Naive B cell (primary cell): ENCODE measurements at places on chromosomes 6 and 20.

- DNase-seq = peak; percentile 6
Observed at GRCh38 chr6:163354761-163355425, 59.6 kb upstream of the QKI start.

GRCh38 chr6:158972241-158973233 lies 27.5 kb downstream of the RSPH3 start:
- peak; percentile 53 for DNase-seq

DNA sequence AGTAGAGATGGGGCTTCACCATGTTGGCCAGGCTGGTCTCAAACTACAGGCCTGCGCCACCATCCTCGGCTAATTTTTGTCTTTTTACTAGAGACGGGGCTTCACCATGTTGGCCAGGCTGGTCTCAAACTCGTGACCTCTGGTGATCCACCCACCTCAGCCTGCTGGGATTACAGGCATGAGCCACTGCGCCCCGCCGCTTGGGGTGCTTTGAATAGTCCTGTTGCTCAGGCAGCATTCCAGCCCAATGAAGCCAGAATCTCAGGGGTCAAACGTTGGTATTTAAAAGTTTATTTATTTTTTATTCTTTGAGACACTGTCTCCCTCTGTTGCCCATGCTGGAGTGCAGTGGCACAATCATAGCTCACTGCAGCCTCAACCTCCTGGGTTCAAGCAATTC lies 11.3 kb downstream of the MOCS3 start:
- DNase-seq = no peak

GRCh38 chr20:36467076-36467999 lies 74.0 kb upstream of the MYL9 start:
- peak; percentile 25 for DNase-seq

DNA sequence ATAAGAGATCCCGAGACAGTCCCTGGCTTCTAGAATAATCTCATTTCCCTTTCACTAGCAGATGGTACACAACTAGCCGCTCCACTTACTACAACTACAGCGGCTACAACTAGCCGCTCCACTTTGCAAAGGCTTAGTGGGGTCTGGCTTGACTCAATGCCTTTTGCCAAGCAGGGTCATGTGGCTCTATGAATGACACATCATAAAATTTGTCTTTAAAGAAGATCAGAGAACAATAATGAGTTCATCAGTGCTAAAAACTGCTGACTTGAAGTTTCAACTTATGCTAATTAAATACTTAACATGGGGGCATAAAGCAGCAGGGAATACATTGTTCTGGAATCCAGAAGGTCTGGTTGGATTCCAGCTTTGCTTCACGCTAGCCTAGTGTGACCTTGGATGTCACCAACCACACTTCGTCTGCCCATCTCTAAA lies 2.0 kb upstream of the MICAL1 start:
- no peak for DNase-seq

DNA sequence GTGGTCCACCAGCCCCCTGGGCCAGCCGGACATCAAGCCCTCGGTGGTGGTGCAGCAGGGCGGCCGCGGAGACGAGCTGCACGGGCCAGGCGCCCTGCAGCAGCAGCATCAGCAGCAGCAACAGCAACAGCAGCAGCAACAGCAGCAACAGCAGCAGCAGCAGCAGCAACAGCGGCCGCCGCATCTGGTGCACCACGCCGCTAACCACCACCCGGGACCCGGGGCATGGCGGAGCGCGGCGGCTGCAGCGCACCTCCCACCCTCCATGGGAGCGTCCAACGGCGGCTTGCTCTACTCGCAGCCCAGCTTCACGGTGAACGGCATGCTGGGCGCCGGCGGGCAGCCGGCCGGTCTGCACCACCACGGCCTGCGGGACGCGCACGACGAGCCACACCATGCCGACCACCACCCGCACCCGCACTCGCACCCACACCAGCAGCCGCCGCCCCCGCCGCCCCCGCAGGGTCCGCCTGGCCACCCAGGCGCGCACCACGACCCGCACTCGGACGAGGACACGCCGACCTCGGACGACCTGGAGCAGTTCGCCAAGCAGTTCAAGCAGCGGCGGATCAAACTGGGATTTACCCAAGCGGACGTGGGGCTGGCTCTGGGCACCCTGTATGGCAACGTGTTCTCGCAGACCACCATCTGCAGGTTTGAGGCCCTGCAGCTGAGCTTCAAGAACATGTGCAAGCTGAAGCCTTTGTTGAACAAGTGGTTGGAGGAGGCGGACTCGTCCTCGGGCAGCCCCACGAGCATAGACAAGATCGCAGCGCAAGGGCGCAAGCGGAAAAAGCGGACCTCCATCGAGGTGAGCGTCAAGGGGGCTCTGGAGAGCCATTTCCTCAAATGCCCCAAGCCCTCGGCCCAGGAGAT lies 1.0 kb downstream of the POU3F2 start:
- DNase-seq = no peak

- no peak for DNase-seq
Observed at GRCh38 chr20:6083926-6084325, 30.1 kb upstream of the LRRN4 start.

DNA sequence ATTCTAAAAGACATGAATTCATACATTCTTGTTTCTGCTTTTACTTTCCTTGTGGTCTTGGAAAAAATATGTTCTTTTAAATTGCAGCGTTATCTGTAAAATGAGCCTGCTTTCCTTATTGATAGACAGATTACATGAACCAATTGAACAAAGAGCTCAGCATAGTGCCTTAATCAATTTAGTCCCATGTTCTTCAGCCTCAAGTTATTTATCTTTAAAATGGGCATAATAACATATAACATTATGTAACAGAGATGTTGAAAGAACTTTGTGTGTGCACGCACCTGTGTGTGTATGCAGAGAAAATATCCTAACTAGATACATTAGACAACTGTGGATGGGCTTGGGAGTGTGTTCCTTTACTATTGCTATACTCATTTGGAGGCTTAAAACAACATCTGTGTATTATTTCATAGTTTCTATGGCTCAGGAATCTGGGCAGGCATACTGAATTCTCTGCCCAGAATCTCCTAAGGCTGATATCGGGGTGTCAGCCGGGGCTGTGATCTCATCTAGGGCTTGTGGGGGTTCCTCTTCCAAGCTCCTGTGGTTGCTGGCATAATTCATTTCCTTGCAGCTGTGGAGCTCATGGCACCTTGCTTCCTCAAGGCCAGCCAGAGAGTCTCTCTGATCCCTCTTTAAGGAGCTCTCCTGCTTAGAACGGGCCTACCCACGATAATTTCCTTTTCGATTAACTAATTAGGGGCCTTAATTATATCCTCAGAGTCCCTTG lies 194.1 kb downstream of the ARID1B start:
- DNase-seq = no peak

GRCh38 chr6:156674197-156674596 lies 103.0 kb upstream of the ARID1B start:
- peak; percentile 32 for DNase-seq

DNA sequence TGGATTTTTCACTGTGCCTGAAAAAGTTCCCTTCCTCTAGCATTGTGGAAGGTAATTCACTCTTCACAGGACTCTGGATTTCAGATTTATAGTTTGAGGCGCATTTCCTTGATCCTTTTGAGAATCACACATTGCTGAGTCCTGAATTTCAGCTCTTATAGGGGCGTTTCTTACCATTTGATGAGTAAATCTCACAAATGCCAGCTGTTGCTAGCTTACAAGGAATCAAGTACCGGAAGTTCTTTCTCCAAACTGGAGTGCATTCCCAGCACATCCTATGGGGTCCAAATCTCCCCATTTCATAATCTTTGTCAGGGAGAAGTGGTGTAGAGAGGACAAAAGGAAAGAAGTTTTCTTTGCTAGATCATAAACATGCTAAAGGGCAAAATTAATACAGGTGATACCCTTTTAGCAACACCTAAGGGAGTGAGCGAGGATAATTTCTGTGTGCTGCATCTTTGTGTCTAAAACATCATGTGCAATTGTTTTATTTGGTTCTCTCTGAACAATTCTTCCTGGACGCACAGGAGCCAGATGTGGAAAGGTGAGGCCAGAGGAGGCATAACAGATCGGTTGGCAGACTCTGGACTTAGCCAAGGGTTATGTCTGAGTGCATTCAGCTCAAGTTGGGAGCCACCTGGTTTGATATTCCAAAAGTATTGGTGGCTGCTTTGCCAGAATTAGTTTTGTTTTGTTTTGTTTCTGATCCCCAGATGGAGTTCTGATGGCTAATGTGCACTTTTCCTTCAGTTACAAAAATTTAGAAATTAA lies 37.4 kb upstream of the EYA2 start:
- DNase-seq = no peak

DNA sequence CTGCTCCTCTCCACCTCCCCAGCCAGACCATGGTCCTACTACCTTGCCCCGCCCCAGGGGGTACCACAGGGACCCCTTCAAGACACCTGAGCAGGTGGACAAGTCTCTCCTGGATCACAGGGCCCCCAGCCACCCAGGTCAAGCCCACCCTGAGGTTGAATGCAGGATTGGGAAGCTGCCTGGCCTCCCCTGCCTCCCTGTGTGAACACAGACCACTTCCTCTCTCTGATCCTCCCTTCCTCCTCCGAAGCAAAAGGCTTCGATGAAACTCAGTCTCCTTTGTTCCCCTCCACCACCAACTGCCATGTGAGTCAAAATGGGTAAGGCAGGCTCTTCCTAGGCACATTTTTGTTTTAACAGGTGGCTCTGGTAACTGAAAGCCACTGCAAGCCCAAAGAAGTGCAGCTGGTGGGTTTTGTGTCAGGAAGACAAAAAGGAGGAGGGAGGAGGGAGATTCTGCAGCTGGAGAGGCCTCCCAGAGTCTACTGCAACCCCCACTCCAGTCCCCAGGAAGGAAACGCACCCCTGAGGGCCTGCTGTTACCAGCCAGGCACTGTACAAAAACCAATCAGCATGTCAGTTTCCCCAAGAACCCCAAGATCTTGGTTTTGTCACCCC lies 5.4 kb downstream of the ADA start:
- DNase-seq = no peak

DNA sequence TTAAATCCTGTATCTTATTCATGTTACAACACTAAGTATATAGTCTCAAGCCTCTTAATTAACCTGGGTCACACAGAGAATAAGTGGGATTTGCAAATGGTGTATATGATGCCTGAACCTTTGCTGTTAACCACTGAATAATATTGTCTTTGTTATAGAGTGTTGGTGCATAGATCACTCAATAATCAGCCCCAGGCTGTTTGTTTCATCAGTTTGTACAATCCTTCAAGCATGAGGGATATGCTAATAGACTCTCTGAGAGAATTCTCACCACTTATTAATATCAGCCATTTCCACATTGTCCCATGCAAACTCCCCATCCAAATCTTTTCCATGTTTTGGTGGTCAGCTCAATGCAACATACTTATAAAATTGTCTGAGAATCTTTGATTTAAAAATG lies 21.7 kb downstream of the OR2B6 start:
- DNase-seq = no peak

DNA sequence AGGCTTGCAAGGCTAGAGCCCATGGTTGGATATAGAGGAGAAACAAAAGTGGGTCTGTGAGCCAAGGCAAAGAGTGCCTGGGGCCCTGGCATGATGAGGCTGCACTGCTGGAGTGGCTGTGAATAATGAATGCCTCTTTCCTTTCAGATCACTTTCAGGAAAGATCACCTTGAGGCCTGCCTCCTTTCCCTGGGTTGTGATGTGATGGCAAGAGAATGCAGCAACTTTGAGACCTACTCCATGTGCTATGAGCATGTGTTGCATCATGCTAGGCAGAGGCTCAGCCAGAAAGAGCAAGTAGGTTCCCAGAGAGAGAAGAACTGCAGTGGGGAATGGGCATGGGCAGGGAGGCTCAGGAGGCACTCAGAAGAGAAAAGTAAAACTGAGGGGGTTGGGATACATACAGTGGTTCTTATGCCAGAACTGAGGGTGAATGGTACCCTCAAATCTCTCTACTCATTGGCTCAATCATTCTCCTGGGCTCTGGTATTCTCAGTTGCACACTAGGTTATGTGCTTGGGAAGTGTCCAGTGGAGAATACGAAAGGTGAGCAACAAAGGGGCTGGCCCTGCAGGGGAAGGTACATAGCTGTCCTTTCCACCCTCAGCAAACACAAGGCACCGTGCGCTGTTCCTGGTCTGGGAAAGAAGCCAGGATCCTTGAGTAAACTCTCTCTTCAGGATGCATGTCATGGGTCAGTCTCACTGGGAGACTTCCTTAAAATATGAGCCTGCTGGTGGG lies 45.9 kb downstream of the CD164 start:
- no peak for DNase-seq

- no peak for DNase-seq
Observed at GRCh38 chr6:75334266-75335040, 49.9 kb upstream of the TMEM30A start.

DNA sequence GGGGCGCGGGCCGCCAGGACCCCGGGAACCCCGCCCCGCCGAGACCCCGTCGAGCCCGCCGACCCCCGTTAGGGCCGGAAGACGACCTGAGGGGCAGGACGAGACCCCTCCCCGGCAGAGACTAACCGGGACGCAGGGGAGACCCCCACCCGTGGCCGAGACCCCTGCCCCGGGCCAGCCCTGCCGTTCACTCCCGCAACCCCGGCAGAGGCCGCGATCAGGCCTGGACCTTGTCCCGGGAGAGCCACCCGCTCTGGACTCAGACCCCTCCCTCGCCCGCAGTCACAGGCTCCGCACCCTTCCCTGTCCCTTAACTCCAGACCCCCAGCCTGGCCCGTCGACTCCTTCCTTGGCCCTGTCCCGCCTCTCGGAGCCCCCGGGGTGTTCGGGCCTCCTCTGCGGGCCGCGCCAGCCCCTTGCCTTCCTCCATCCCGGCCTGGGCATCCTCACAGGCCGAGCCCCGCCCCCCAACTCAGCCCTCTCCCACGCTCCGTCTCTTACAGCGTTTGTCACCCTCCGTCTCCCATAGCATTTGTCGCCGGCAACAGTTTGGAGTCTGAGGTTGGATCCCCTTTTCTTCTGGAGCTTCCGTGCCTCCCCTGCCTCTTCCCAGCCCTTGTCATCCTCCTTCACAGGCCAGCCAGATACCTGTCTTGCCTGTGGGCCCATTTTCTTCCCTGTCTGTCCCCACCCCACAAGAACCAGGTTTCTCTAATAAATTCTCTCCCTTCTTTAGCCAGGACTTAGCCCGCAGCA lies 569 bp downstream of the TCEA2 start:
- DNase-seq = no peak

GRCh38 chr6:2885967-2886735 lies 17.0 kb downstream of the SERPINB9 start:
- no peak for DNase-seq

- DNase-seq = no peak
Observed at GRCh38 chr6:37827603-37828265, 8.2 kb downstream of the ZFAND3 start.

DNA sequence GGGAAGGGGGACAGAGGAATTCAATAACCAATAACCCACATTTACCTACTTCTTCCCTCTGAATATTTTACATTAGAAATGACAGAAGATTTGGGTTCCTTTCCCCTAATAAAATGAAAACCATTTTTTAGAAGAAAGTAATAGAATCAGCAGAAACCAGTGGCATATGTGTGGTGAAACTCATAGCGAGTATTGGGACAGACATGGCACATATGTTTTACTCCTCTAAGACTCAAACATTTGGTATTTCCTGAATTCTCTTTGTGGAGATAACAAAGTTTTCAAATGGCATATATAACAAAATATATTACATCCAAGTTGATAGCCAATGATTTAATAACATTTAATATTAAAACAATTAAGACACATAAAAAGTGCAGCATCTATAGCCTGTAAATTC lies 12.9 kb upstream of the BEND3 start:
- DNase-seq = no peak

- peak; percentile 31 for DNase-seq
Observed at GRCh38 chr6:113879186-113880096, 22.3 kb downstream of the MARCKS start.

GRCh38 chr20:227439-228105 lies 514 bp downstream of the DEFB129 start:
- peak; percentile 26 for DNase-seq
